B cell (primary cell): ENCODE measurements at places on chromosomes 4 and X. TPM values are rescaled to one million over a fixed set of nuclear protein-coding genes. Genes with fewer than 3 reads are reported as not detected.

The SAGE1 gene
- total RNA-seq, result not detected in 2 replicates

- H3K27me3 ChIP-seq, result no peaks in the 10 kb centered on the region
- H3K4me1 ChIP-seq, result no peaks in the 10 kb centered on the region
- H3K36me3 ChIP-seq, result no peaks in the 10 kb centered on the region
- no peak for DNase-seq
- no peak overlapping the region for H3K4me3 ChIP-seq
Observed at GRCh38 chr4:147840838-147841738, 109.2 kb downstream of the ARHGAP10 start.

- H3K27ac ChIP-seq, result no peak overlapping the region
- H3K4me3 ChIP-seq, result no peak overlapping the region
- H3K36me3 ChIP-seq, result no peaks in the 10 kb centered on the region
- peaks cover 17% of the 10 kb centered on the region for H3K27me3 ChIP-seq
Observed at GRCh38 chr4:139593091-139593564, 37.1 kb upstream of the SETD7 start.

- no peaks in the 10 kb centered on the region for H3K36me3 ChIP-seq
- no peaks in the 10 kb centered on the region for H3K4me1 ChIP-seq
- no peak for DNase-seq
- no peaks in the 10 kb centered on the region for H3K27me3 ChIP-seq
- H3K27ac ChIP-seq, result no peak overlapping the region
Observed at GRCh38 chr4:130056286-130056685, 960.3 kb downstream of the C4orf33 start.

GRCh38 chr4:150061086-150061776 is 17.0 kb upstream of the DCLK2 start:
- H3K27ac ChIP-seq, result no peak overlapping the region
- no peaks in the 10 kb centered on the region for H3K27me3 ChIP-seq
- DNase-seq, result no peak
- H3K4me3 ChIP-seq, result no peak overlapping the region

The SLC26A1 gene
- 0.92 and 1.1 TPM in 2 replicates for total RNA-seq

The GAGE12H gene
- not detected in 2 replicates for total RNA-seq

DNA sequence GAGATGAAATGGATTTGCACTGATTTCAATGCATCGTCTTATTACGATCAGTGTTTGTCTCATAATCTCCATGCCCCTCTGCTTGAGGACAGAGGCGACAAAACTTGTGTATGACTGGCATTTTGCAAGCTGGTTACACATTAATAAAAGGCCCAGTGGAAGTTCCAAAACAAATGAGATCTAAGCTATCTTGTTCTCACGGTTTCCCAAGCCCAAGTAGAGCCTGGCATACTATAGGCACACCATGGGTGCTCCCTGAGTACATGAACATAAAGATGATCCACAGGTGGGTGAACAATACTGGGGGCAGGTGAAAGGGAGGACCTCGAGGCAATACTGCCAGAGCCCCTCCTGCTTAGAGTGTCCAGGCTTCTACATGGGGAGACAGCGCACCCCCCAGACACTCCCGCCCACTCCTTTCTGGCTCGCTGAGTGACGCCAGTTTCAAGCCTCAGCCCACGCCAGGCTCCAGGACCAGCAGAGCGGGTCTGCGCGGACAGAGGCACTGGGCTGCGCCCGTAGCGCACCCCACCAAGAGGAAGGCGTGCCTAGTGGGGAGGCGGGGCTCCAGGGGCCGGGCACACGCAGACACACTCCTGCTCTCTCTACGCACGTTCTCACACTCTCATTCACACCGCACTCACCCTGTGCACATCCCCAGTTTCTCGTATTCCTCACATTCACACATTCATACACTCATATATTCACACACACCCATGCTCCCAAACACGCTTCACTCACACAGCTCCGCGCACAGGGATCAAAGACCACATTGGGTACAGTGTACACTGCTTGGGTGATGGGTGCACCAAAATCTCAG is 8.9 kb upstream of the GSX2 start:
- H3K27ac ChIP-seq, result no peak overlapping the region
- no peaks in the 10 kb centered on the region for H3K27me3 ChIP-seq
- no peaks in the 10 kb centered on the region for H3K36me3 ChIP-seq
- DNase-seq, result peak; percentile 48

- H3K27me3 ChIP-seq, result no peaks in the 10 kb centered on the region
- no peaks in the 10 kb centered on the region for H3K4me1 ChIP-seq
Observed at GRCh38 chr4:98728871-98729270, 70.5 kb upstream of the TSPAN5 start.

DNA sequence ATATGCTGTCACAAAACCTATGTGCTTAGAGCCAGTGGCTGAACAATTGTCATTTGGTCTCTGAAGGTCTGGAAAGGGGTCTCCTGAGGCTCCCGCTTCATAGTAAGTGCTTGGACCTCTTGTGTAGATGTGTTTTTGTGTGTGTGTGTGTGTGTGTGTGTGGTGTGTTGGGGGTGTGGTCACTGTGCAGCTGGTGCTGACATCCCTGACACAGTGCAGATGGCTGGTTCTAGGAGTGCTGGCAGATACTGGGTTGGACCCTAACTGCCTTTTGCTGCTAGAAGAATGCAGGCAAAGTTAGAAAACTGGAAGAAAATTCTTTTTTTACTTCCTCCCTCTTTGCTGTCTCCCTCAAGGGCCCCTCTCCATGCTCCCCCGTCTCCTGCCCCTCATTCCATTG is 1872.6 kb downstream of the ARAP2 start:
- no peaks in the 10 kb centered on the region for H3K4me1 ChIP-seq
- H3K36me3 ChIP-seq, result no peaks in the 10 kb centered on the region
- H3K27ac ChIP-seq, result no peak overlapping the region

The SNCA gene
- 1.3 and 3.4 TPM in 2 replicates for total RNA-seq

The SLC9B1 gene
- total RNA-seq, result 1.9 and 2.1 TPM in 2 replicates

The TFE3 gene
- total RNA-seq, result 38.9 and 42.1 TPM in 2 replicates

The SPANXA2 gene
- not detected in 2 replicates for total RNA-seq

The MAGEA11 gene
- total RNA-seq, result not detected in 2 replicates

DNA sequence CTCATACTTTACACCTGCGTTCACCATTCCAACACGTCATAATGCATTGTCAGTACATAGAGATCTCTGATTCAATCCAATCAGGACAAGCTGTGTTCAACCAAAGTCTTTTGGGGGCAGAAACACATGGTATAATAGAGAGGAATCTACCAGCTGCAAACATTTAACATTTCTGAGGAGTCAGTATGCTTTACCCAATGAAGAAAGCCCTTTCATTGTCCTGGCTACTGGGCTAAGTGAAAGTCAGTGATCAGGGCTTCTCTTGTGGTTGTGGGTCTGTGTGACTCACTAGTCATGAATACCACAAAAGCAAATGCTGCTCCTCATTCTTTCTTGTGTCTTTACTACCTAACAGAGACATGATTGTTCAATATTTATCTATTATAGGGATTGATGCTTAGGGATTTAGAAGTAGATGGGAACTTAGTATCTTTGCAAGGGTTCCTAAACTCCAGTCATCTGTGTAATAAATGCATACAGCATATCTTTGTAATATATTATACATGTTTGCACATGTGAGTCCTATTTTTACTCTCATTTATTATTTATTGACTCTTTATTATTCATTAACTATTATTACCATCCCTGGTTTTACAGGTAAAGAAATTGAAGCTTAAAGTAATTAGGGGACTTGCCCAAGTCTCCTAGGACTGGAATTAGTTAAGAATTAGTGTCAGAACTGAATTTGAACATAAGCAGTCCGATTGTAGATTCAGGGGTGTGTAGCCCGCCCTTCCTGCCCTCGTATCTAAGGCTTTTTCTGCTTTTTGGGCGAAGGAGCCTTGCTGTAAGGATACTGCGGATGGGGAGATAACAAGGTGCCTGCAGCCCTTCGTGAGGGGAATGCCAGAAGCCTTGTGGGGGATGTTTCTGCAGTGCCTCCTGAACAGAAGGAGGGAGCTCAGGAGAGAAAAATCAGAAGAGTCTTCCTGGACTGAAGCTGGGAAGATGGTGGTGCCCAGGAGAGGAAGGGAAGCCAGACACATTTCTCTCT is 353.1 kb upstream of the BOD1L1 start:
- peaks cover 7% of the 10 kb centered on the region for H3K4me1 ChIP-seq
- no peaks in the 10 kb centered on the region for H3K27me3 ChIP-seq
- DNase-seq, result no peak
- no peak overlapping the region for H3K27ac ChIP-seq
- H3K4me3 ChIP-seq, result no peak overlapping the region

The SSX4B gene
- not detected in 2 replicates for total RNA-seq

DNA sequence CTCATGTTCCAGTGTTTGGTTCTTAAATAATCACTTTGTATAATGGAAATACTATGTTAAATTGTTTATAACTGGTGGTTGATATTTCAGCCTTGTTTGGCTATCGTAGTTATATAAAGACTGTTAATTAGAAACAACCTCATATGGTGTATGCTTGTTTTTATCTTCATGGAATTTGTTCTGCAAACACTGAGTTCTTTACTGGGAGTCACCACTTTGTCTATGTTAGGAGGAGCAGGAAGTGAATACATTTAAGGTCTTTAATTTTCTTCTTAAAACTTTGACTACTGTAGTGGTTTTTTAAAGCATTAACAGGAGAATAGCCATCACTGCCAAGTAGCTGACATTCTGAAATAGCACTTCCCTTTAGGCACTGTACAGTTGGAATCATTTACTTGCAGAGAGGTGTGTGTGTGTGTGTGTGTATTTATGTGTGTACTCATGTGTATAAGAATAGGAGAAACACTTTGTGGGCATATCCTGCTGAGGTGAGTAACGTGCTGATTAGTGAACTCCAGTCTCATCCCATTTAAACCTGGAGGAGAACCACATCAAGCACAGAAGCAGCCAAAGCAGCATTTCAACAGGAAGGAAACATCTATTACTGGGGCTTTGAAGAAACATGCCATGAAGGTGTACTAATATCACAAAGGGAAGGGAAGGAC is 37.8 kb downstream of the TET2 start:
- no peak for DNase-seq
- no peak overlapping the region for H3K27ac ChIP-seq
- no peaks in the 10 kb centered on the region for H3K4me1 ChIP-seq

- no peak overlapping the region for H3K27ac ChIP-seq
- no peaks in the 10 kb centered on the region for H3K36me3 ChIP-seq
- no peaks in the 10 kb centered on the region for H3K4me1 ChIP-seq
- no peak for DNase-seq
Observed at GRCh38 chr4:18069810-18070209, 48.3 kb upstream of the LCORL start.

GRCh38 chr4:47031011-47031678 is at the start of gene GABRB1:
Gene GABRB1 (plus strand): TSS chr4:47031567.
- no peak for DNase-seq
- peaks cover 17% of the 10 kb centered on the region for H3K27me3 ChIP-seq
- H3K4me1 ChIP-seq, result peaks cover 19% of the 10 kb centered on the region
- H3K27ac ChIP-seq, result no peak within 1 kb of the TSS
- no peaks in the 10 kb centered on the region for H3K36me3 ChIP-seq

- no peaks in the 10 kb centered on the region for H3K27me3 ChIP-seq
- no peak overlapping the region for H3K4me3 ChIP-seq
- no peaks in the 10 kb centered on the region for H3K4me1 ChIP-seq
- no peak overlapping the region for H3K27ac ChIP-seq
- DNase-seq, result no peak
Observed at GRCh38 chr4:129453524-129454200, 357.7 kb downstream of the C4orf33 start.

DNA sequence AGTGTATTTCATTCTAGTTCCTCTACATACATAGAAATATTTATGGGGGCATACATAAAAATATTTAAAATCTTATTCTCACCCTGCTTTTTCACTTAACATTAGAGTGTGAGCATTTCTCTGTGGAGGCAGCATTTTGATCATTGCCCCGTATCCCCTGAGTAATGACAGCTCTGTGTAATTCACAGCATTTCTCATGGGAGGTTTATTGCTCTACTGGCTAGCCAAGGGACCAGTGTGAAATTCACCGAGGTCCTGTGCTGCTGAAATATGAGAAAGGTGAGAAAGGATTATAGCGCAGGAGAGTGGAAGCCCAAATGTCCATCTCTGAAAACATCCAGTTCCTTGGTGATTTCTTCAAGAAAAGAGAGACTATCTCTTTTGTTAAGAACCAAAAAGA is 22.9 kb downstream of the PDGFC start:
- H3K27me3 ChIP-seq, result no peaks in the 10 kb centered on the region
- no peaks in the 10 kb centered on the region for H3K36me3 ChIP-seq

The ERCC6L gene
- 0.34 and 0.36 TPM in 2 replicates for total RNA-seq

The GSPT2 gene
- total RNA-seq, result 13.5 and 14.5 TPM in 2 replicates

The SUPT20HL2 gene
- total RNA-seq, result not detected in 2 replicates

DNA sequence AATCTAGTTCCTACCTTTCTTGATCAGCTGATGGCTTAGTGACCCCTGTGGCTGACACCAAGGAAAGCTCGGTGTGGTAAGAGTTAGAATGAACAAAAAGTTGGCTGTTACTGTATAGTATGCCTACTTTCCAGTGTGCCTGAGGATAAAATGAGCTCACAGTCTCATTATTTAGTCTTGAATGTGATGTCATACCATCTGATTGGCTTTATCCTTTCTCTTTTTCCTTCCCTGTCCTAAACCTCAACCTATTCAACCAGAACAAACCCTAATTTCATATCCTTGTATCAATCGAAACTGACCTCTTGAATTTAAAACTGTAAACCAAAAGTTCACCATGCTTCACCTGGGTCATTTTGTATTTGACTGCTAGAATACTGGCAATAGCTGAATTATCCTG is 156.4 kb downstream of the PPARGC1A start:
- H3K27me3 ChIP-seq, result no peaks in the 10 kb centered on the region
- H3K4me3 ChIP-seq, result no peak overlapping the region
- no peak overlapping the region for H3K27ac ChIP-seq
- DNase-seq, result no peak

The GNRHR gene
- total RNA-seq, result not detected in 2 replicates

The KLHL8 gene
- total RNA-seq, result 12.4 and 14.3 TPM in 2 replicates

The AWAT2 gene
- total RNA-seq, result not detected in 2 replicates

DNA sequence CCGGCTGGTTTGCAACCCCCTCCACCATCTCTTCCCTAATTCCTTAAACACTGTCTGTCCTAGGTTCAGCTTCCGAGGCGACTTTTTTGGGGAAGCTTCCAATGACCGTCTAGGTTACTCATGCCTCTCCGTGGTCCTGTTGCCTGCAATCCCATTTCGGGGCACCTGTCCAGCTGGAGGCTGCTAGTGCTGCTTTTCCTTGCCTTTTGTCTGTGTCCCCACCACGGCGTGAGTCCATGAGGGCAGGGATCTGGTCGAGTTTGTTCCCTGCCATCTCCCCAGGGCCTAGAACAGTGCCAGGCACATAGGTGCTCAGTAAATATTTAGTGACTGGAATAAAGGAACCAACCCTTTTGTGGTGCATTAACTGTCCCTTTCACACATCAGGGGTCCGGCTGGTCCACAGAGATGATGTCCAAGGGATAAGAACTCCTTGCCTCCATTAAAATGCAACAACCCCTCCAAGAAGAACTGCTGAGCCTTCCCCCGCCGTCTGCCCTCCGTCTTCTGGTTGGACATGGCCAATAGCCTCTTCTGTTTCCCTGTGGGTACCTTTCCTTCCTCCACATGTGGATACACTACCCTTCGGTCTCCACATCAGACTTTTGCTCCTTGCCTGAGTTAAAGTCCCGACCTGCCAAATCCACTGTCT is 5.7 kb upstream of the SORCS2 start:
- H3K27me3 ChIP-seq, result no peaks in the 10 kb centered on the region
- DNase-seq, result no peak
- H3K4me1 ChIP-seq, result no peaks in the 10 kb centered on the region
- no peak overlapping the region for H3K4me3 ChIP-seq
- no peaks in the 10 kb centered on the region for H3K36me3 ChIP-seq
- H3K27ac ChIP-seq, result no peak overlapping the region
